ENCODE measurements at places on chromosomes 3 and 15.

DNA sequence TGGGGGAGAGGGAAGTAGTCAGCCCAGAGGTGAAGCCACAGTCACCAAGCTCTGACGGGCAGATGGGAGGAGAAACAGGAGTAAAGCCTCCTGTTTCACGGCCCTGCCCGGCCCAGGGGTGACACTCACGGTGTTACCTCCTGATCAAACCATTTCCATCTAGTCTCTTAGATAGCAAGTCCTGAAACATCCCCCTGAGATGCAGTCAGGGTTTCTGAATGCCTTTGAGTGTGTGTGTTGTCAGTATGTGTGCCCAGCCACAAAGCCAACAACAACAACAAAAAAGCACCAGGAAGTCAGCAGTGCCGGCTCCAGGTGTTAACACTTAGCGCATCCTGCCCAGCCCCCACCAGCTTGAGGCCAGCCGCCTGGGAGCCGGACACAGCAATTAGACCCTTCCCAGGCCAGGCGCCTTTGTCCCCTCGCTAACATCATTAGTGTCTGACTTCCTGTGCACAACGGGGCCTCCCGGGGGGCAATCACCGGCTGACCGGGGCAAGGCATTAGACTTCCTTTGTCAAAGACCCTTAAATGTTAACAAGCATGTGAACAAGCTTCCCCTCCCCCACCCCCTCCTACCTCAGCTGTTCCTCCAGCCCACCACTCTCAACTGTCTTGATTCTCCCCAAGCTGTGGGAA lies 34.5 kb downstream of the IL17RD start:
- DNase-seq: no peak

GRCh38 chr3:64063207-64063982 lies 40.1 kb upstream of the PSMD6 start:
- no peak for DNase-seq

DNA sequence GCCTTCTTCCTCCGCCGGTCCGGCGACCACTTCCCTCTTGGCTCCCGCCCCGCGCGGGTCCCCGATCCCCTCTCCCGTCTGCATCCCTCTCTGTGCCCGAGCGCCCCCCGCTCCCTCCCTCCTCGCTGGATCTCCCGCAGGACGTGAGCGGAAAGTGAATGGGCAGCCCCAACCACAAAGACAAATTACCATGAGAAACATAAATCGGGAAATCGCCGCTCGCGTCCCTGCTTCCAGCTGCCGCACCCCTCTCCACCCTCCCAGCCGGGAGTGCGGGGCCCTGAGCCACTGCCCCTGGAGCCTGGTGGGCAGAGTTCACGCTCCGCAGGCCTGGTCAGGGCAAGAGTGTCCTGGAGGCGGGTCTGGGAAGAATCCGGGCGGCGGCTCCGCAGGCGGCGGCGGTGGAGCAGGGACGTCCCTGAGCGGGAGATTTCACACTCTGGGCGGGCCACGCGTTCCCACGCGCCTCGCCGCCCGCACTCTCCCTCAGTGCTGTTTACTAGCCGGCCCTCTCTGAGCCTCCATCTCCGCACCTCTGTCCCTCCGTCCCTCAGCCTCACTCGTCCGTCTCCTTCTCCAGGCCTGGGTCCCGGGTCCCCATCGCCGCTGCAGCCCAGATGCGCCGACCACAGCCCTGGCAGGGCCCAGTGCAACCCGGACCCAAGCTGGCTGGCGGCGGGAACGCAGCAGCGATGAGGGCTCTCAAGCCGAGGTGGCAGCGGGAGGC lies 835 bp downstream of the SEMA5B start:
- peak; percentile 2 for DNase-seq

DNA sequence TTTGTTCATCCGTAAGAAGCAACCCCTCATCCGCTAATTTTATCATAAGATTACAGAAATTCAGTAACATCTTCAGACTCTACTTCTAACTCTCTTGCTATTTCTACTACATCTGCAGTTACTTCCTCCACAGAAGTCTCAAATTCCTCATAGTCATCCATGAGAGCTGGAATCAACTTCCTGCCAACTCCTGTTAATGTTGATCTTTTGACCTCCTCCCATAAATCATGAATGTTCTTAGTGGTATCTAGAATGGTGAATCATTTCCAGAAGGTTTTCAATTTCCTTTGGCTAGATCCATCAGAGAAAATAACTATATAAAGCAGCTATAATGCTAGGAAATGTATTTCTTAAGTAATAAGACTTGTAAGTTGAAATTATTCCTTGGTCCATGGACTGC lies 115.1 kb downstream of the TAFA4 start:
- DNase-seq: no peak

GRCh38 chr3:70729845-70730244 lies 417.4 kb upstream of the MDFIC2 start:
- no peak for DNase-seq

DNA sequence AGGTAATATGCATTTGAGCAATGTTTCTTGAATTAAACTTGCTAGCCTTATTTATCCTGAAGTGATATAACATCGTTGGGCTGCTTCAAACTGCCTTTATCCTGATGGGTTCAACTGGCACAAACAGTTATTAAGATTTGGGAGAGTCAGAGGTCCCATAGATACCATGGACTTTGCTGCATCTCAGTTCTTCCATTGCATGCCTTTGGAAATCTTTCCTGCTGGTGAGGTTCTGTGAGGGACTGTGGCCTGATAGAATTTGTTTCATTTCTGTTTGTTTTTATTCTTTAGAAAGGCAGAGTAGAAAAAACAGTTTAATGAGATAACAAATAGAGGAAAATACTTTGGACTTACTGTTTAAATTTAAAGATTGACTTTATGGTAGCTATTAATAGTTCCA lies 508.3 kb downstream of the LPP start:
- DNase-seq: no peak

All from activated CD4-positive, alpha-beta T cell treated with anti-CD3 and anti-CD28 coated beads for 4 hours (primary cell).